ENCODE measurements at places on chromosomes 6 and 20. TPM values are rescaled to one million over a fixed set of nuclear protein-coding genes. Genes with fewer than 3 reads are reported as not detected.

The TCF21 gene
- total RNA-seq, result 6.6 TPM

The FOXQ1 gene
- not detected for total RNA-seq

The TPX2 gene
- total RNA-seq, result 72.2 TPM

DNA sequence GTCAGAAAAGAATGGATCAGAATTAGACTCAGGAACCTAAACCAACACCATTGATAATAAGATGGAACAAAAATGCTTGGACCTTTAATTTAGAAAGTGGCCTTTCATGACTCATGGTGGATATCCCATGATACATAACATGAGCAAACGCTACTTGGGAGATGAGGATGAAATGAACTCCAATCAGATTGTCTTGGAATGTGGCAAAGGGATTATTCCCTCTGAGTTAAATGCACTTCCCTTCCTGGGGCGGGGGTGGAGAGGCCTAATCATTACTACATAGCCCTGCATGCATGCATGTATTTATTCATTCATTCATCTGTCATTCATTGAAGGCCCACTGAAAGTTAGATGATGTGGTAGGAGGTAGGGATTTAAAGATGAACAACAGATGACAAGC lies 174.0 kb downstream of the AIG1 start:
- DNase-seq, result no peak

GRCh38 chr20:56676001-56676400 lies 46.9 kb downstream of the TFAP2C start:
- no peak for DNase-seq

DNA sequence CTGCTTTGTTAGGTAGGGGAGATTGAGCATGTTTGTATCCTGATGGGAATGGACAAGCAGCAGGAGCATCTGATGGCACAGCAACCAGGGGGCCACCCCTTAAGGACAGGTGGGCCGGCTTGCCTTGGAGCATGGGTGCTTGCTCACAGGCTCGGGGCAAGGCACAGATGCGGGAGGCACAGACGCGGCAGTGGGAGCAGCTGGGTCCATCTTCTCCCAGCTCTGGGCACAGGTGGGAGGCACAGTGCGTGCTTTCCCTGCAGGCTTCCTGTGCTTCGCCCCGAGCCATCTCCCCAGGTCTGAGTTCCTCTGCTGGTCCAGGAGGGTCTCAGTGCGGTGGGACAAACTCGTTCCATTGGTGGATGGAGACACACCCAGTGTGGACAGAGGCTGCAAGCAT lies 73.6 kb upstream of the BHLHE23 start:
- no peak for DNase-seq

GRCh38 chr6:167094436-167094819 lies 28.5 kb upstream of the CCR6 start:
- no peak for DNase-seq
